NCI-H2171 treated with DMSO at 0.1 percent for 48 hours (cell line): ENCODE measurements at places on chromosomes 5 and 9.
A peak's percentile ranks its signal among the peaks of the same experiment; 100 is the strongest.

GRCh38 chr9:78365748-78366697, 69.1 kb downstream of the PSAT1 start:
- DNase-seq, result peak; percentile 62

DNA sequence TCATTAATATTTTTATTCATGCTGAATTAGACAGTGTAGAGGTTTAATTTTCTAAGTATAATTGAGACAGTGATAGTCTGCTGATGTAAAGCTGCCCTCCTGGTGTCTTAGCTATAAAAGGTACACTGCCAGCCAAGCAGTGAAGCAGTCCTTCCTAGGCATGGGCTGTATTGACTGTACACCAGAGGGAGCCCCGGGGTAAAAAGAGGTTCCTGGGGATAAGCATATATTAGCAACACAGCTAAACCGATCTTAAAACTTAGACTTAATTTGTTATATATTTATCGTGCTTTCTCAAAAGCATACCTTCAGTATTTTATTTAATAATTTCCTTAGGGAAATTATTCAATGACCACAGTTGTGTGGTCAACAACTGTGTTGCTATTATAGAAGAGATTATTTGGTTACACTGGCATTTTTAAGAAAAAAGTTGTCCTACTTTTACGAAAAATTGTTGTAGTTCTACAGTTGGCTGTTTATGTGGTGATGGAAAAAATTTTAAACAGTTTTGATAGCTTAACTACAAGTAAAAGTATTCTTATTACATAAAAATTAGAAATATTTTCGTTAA, 68.8 kb downstream of the ELL2 start:
- peak; percentile 2 for DNase-seq

DNA sequence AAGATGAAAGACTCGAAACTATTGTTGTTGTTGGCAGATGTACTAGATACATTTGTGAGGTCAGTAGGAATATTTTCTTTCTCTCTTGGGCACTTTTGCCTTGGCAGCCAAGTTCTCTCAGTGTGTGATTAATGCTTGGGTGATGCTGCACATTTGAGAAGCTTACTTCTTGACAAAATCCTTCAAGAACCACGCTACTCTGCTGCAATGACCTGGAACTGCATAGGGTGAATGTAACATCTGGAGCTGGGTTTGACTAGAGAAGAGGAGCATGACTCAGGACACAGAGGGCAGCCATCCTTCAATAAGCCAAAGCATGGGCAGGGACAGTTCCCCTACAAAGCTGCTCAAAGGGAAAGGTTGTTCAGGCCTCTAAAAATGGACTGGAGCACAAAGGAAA, 75.5 kb upstream of the PUM3 start:
- DNase-seq, result no peak

- no peak for DNase-seq
Observed at GRCh38 chr5:89380635-89381034, 497.7 kb upstream of the MEF2C start.

- DNase-seq, result no peak
Observed at GRCh38 chr9:129673602-129674001, 8.2 kb downstream of the PRRX2 start.

GRCh38 chr9:137320555-137321384, 18.7 kb upstream of the NRARP start:
- no peak for DNase-seq

- peak; percentile 96 for DNase-seq
Observed at GRCh38 chr5:10195301-10195700, 54.4 kb downstream of the ATPSCKMT start.

- DNase-seq, result no peak
Observed at GRCh38 chr5:3590161-3590966, 5.3 kb upstream of the IRX1 start.
